GM23248 (cell line): ENCODE measurements at places on chromosomes 11 and 22. TPM values are rescaled to one million over a fixed set of nuclear protein-coding genes. Genes with fewer than 3 reads are reported as not detected.

DNA sequence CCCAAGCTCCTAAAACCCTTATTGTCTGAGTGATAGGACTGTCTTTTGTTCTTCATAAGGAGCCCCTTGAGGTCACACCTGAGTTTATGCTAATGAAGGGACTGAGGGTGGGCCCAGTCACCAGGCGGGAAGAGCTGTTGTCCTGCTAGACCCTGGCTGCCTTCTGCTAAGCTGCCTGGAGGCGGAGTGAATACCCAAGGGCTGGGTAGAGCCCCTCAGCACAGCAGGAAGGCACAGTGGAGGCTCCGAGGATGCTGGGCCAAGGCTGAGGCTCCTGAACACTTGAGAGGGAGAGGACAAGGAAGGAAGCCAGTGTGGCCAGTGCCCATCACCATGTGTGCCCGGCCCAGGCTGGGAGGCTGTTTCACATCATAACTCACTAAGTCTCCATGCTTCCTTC, 4.8 kb upstream of the PHF21B start:
- no peaks in the 10 kb centered on the region for H3K4me1 ChIP-seq
- H3K4me3 ChIP-seq, result no peak overlapping the region
- H3K27me3 ChIP-seq, result peaks cover 66% of the 10 kb centered on the region

DNA sequence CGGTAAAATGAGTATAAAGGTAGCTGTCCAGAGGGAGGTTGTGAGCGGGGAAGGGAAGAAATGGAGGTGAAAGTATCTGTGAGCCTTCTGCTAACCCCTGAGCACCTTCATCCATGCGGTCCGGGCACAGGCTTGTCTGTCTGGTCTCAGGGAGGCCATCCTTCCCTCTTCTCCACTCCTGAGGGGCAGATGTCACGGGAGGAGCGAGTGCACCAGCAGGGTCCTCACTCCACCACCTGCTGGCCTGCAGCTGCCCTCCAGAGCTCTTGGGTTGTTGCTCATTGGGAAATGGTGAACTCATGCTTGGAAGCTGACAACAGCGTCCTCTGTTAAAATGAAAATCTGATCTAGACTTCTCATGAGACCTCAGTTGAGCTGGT, 33.8 kb upstream of the WNT11 start:
- H3K36me3 ChIP-seq, result no peaks in the 10 kb centered on the region
- no peak for DNase-seq
- no peaks in the 10 kb centered on the region for H3K27me3 ChIP-seq

- no peaks in the 10 kb centered on the region for H3K36me3 ChIP-seq
- H3K27me3 ChIP-seq, result no peaks in the 10 kb centered on the region
- H3K4me1 ChIP-seq, result peaks cover 22% of the 10 kb centered on the region
Observed at GRCh38 chr11:32893093-32893342, 407 bp downstream of the QSER1 start.

DNA sequence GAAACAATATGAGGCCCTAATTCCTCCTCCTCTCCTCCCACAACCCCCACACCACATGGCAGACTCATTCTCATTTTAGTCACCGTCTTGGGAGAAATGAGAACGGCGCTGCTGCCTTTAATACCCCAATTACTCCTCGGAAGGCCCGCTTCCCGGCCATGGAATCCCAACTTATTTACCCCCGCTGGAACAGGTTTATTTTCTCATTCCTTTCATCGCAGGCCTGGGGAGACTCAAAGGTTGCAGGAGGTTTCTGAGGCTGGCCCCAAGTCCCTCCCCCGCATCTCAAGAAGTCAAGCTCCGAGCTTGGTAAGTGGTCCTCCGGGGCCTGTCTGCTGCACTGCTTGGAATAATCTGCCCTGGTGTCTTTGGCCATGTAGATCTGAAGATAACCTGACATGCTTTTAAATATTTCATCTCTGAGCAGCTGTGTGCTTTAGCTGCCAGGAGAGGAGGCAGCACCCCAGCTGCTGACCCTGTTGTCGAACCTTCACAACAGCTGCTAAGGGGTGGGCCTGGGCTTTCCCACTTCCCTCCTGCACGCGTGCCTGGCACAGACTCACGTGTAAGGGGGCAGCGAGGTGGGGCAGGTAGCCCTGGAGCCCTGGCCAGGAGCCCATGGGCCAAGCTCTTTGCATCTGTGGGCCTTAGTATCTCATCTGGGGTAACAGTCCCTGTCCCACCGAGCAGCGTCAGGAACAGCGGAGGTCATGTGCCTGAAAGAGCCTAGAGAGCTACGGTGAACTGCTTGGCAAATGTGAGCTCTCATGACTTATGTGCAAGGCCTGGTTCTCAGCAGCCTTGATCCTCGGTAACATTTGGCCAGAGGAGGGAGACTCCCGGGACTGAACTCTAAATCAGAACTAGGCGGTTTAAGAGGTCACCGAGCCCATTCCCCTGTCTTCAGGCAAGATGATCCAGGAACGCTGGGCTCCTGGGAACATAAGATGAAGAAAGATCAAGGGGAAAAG, 164.6 kb downstream of the ST3GAL4 start:
- no peak overlapping the region for H3K4me3 ChIP-seq
- H3K36me3 ChIP-seq, result no peaks in the 10 kb centered on the region
- no peak for DNase-seq
- no peak overlapping the region for H3K27ac ChIP-seq
- H3K4me1 ChIP-seq, result no peaks in the 10 kb centered on the region

Gene CNGA4
- not detected in 2 replicates for total RNA-seq

DNA sequence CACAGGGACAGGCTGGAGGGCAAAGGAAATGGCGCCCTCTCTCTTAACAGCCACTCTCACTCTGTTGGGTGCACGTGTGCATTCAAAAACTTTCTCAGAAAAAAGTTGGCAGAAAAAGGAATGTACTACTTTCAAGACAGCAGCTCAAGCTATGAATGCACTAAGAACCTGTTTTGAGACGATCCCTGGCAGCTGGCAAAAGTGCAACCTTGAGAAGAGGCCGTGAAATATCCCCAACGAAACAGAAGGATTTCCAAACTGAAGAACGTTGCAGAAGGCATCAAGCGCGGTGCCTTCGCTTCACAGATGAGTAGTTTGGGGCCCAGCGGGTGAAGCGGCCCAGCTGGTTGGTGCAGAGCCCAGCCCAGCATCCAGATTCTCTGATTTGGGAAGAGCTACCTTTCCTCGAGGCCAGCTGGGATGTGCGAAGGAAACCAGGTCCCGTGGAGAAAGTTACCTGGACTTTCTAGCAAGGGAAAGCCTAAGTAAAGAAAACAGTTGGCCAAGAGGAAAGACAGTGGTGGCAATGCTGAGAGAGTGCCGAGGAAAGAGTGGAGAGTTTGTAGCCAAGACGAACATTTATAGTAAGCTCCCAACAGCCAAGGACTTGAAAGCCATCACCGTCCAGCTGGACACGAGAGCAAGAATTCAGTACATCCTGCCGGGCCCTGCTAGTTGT, 16.3 kb downstream of the IFT27 start:
- no peak for DNase-seq
- H3K4me3 ChIP-seq, result no peak overlapping the region
- no peaks in the 10 kb centered on the region for H3K4me1 ChIP-seq
